ENCODE measurements at places on chromosomes 16 and 17.

- DNase-seq: no peak
Observed at GRCh38 chr17:81966343-81967243, 5.6 kb upstream of the NOTUM start.

- no peak for DNase-seq
Observed at GRCh38 chr16:85603203-85603755, 9.8 kb upstream of the GSE1 start.

DNA sequence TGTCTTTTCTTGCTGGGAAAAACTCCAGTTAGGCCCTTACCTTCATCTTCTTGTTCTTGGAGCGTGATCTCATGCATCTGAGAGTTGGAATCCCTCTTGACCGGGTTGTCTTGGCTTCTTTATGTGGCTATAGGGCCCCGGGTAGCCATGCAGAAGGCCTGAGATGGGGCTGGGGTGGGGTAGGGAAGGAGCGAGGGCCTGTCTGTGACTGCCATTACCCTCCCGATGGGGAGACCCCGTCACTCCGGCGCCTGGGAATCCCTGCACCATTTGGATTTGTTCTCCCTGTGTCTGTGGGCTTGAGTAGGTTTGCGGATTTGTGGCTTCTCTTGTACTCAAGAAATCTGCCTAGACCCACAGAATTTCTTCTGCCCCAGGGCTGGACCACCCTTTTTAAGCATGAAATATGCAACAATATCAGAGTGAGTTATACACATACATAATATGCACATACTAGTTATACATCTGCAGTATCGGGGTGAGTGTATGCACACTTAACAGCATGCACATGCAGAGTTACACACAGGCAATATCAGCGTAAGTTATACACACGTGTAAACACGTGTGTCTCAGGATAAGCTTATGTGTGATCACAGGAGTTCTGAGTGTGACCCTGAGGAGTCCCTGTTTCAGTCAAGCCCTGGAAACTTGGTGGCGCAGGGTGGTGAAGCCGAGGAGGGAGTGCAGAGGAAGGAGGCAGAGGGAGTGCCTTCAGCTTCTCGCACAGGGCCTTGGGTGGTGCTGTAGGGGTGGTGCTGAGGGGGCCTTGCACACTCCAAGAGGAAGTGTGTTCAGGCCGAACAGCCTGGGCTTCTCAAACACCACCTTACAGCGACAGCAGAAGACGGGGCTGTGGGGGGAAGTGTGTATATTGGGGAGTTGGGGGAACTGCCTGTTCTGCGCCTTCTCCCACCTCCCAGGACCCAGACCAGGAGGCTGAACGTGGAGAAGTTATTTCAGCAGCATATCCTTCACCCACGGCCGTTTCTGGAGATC, 18.5 kb downstream of the CCDC42 start:
- DNase-seq: no peak

GRCh38 chr17:68599552-68600066, 1.6 kb downstream of the FAM20A start:
- DNase-seq: no peak

DNA sequence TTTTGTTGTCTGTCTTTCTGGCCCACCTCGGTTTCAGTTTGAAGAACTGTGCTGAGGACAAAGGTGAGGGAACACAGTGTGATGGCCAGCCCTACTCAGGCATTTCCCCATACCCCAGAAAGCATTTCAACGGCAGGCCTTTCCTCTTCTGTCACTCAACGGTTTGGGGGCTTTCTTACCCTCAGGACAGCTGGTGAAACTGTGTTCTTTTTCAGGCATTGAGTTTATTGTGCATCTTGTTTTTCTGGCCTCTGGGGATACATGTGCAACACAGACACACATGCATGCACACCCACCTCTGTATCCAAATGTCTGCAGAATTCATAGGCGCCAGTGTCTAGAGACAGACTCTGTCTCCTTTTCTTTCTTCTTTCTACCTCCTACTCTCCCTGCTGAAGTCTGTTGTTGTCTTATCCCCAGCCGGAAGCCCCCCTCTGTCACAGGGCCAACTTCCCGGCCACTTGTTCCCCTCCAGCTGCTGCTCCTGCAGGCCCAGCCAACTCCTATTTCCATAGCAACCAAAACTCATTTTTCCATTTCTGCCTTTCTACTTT, 17.0 kb downstream of the CHD9 start:
- no peak for DNase-seq

- DNase-seq: no peak
Observed at GRCh38 chr16:9015489-9015888, 51.8 kb upstream of the USP7 start.

DNA sequence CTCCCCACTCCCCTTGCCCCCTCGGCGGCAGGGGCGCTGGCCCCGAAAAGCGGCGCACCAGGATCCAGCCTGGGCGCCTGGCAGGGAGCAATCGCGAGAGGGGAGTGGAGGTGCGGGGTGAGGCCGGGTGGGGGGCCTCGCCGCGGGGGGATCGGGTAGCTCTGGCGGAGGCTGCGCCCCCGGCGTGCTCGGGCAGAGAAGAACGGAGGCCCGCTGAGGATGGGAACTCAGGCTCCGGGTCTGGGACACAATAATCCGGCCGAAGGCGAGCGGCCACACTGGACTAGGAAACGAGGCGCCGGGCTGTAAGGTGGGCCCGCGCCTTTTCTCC, 721 bp upstream of the PCGF2 start:
- DNase-seq: no peak

DNA sequence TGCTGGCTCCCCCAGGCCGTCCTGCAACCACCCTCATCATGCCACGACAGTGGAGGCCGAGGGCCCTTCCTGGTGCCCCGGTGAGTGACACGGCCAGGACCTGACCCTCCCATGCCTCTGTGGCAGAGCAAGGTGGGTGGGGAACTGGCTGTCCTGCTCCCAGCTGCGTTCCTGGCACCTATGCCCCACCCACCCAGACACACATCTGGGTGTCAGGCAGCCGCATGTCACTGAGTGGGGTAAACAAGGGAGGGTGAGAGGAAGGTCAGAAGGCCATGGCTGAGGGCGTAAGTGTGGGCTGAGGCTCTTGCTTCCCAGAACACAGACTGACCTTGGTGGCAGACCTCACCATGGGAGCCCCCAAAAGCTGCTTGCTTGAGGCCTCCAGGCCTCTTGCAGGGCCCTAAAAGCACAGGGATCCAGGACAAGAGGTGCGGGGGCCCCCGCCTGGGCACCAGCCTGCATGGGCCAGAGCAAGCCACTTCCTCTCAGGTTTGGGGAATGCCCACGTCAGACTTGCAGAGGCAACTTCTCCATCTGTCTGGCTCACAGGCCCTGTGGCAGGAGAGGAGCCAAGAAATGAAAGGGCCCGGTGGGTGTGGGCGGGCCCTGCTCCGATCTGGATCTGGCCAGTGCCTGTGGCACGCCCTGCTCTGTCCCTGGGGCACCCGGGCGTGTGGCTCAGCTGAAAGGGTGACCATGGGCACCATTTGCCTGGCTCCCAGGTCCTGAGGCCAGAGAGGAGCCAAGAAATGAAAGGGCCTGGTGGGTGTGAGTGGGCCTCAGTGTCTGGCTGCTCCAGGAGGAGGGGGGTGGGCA, 3.9 kb upstream of the CCDC57 start:
- no peak for DNase-seq

GRCh38 chr16:270381-271255, 5.1 kb downstream of the RGS11 start:
- DNase-seq: no peak

DNA sequence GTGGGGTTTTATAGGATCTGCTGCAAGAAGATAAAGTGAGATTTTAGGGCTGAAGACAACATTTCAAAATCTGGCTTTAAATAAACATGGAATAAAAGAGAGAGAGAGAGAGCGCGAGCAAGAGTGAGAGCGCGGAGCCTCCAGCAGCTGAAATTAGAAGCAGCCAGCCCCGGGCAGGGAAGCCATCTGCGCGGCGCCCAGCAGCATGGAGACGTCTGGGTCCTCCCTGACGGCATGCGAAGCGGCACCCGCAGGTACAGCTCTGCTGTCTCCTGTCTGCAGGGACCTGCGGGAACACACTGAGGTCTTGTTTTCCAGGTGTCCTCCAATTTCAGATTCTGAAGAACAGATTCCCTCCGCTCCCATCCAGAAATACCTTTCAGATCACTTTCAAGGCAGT, 7.9 kb upstream of the BAIAP2 start:
- DNase-seq: no peak

DNA sequence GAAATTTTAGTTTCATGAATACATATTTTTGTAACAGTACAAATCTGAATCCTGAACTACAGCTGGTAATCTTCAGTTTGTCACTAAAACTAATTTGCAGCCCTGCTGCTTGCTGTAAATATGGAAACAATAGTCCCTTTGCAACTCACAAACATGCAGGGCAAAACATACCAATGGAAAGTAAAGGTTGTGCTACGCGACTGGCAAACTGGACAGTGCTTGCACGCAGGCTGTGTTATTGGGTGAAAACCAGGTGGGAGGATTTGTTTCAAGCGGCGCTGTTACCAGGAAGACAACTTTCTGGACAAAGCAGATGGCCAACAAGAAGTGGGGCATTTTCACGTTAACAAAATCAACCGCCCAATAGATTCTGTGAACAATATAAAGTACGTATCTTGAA, 93.5 kb downstream of the CDYL2 start:
- DNase-seq: no peak

GRCh38 chr17:18323507-18324139, 8.5 kb downstream of the SMCR8 start:
- no peak for DNase-seq

GRCh38 chr16:3494386-3494973, 809 bp downstream of the C16orf90 start:
- DNase-seq: no peak

GRCh38 chr17:17182598-17183136, 23.5 kb downstream of the PLD6 start:
- no peak for DNase-seq

DNA sequence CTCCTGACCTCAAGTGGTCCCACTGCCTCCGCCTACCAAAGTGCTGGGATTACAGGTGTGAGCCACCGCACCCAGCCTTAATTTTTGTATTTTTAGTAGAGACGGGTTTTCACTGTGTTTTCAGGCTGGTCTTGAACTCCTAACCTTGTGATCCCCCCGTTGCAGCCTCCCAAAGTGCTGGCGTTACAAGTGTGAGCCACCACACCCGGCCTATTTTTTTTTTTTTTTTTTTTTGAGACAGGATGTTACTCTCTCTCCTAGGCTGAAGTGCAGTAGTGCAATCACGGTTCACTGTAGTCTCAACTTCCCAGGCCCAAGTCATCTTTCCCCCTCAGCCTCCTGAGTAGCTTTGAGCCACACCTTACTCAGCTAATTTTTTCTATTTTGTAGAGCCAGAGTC, 3.1 kb upstream of the SNX11 start:
- DNase-seq: no peak

- DNase-seq: no peak
Observed at GRCh38 chr16:64754279-64754678, 367.6 kb downstream of the CDH11 start.

All from stimulated activated CD8-positive, alpha-beta memory T cell treated with anti-CD3 and anti-CD28 coated beads, Interleukin-15, amount 100 ng/mL, for 4 hours (primary cell).